ENCODE measurements at places on chromosomes 5 and 9.

DNA sequence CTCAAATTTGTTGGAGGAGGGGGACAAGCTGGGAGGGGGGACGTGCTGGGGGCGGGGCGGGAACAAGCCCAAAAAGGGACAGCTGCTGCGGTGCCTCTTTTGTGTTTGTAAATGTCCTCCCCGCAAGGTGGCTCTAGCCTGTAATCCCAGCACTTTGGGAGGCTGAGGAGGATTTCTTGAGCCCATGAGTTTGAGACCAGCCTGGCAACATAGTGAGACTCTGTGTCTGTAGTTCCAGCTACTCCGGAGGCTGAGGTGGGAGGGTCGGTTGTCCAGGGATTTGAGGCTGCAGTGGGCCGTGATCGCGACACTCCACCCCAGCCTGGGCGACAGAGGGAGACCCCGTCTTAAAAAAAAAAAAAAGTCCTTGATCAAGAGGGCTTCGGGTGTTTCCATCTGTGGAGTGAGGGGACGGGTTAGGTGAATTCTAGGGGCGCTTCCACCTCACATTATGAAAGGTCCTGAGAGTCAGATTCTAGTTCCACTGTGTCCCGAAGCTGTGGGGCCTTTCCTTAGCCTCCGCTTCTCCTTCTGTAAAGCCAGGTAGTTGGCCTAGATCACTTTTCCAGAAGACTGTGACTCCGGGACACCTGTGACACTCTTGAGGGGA lies 779 bp upstream of the CTNNA1 start:
- no peak for DNase-seq

DNA sequence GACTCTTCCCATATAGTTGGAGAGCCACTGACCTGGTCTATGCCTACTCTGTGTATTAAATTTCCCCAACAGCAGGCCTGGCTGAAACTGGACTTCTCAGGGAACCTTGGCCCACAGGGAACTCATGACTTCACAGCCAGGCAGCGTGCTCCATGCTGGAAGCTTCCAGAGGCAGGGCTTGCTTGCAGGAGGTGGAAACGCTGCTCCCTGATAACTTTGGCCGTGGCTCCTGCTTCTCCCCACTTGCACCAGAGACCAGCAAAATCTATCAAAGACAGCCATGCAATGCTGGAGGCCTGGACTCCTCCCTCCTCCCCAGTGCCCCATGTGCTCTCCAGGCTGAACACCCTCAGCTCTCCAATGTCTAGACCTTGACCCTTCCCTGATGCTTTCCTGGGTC lies 137.1 kb downstream of the GABBR2 start:
- DNase-seq = no peak

- DNase-seq = no peak
Measured at GRCh38 chr9:132301521-132301920, 53.3 kb downstream of the SETX start.

DNA sequence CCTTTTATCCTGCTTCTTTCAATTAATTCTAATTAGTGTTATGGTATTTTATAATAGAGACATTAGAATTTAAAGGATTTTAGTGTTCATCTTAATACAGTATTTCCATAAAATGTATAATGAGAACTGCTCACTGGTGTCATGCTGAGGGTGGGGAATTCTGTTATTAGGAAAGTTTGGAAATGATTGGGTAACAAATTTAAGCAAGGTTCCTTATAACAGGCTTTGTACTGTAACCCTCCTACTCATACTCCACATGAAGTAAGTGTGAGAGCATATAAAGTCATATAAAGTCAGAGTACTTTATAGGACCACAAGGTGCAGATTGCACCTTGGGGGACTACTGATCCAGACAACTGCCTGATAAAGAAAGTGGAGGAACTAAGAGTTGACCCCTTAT lies 42.2 kb downstream of the SV2C start:
- no peak for DNase-seq

- no peak for DNase-seq
Measured at GRCh38 chr9:129773262-129774048, 20.6 kb upstream of the PTGES start.

DNA sequence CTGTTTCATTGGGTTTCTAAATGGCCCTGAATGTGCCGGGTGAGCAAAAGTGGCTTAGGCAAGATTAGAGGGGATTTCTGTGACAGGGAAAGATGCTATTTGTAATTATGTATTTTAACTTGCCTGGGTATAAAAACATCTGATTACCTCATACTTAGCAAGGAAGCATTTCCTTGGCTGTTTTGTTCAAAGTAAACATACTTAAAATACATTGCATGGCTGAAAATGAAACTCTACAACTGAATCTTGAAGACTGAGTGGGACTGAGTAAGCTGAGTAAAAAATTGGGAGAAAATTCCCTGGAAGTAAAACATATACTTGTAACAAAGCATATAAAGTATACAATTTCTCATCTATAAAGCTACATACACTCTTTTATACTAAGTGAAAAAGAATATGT lies 197.5 kb downstream of the IRX1 start:
- no peak for DNase-seq

GRCh38 chr5:9516591-9516990 lies 29.3 kb downstream of the SEMA5A start:
- no peak for DNase-seq

GRCh38 chr9:86246752-86247161 lies 12.7 kb downstream of the C9orf153 start:
- no peak for DNase-seq

DNA sequence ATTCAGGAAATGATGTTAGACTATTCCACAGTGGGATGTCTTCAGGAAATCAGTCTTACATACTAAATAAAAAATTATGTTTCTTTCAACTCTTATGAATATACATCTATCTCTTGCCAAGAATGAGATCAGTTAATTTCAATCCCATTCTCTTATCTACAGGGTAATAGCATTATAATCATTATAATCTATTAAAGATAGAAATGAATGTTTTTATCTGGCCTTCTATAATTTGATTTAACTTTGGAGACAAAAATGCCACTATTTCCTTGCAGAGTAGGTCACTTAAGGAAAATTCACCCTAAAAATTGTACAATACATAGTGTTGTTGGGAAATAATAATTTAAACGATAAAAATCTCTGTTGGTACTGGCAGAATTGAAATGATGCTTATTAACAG lies 96.4 kb downstream of the HOMER1 start:
- DNase-seq = no peak
